Stimulated activated CD4-positive, alpha-beta T cell treated with anti-CD3 and anti-CD28 coated beads, Interleukin-15, amount 100 ng/mL, for 24 hours (primary cell): ENCODE measurements at places on chromosomes 11 and 22.

DNA sequence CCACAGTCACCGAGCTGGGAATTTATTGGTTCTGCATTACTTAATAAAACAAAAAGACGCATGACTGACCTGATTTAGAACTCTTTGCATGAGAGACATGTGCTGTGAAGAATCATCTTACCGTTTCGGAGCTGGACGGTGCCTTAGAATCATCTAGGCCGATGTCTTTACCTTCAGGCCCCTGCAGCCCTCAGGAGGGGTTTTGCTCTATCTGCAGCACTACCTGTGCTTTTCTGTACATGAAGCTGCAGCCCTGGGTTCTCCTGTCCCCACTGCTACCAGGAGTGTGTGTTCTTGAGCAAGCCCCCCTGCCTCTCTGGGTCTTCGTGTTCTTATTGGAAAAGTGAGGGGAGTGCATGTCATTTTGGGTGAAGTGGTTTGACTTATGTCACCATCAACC lies 94.0 kb upstream of the OR4B1 start:
- DNase-seq = no peak

DNA sequence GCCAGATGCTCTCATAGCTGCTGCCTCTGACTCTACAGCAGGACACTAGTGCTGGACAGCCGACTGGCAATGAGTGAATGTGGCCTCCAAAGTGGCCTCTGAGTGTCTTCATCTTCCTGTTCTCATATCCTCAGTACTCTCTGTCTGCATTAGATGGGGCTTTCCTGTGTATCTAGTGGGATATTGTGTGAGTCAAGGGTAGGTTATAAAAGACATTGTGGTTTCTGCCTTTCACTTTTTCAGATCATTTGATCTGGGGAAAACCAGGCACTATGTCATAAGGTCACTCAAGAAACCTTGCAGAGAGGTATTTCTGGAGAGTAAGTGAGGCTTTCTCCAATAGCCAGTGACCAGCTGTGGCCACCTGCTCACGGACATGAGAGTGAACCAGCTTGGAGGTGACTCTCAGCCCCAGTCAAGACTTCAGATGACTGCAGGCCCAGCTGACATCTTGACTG lies 333.6 kb upstream of the NCAM1 start:
- DNase-seq = no peak

GRCh38 chr11:61270354-61271076 lies 24.6 kb downstream of the VWCE start:
- DNase-seq = no peak

DNA sequence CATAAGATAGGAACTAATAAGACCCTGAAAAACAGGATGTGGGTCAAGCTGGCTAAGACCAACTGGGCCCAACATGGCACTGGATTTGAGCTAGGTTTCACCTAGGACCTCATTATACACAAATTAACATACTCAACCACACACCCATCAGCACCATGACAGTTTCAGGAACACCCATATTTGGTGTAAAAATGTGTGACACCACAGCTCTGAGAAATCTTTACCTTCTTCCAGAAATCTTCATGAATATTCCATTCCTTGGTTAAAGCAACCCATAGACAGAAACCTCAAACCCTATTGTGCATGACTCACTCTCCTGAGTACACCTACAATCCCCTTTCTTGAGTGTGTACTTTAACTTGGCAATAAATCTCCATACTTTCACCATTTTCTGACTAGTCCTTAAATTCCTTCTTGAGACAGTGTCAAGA lies 378.8 kb downstream of the DYNC2H1 start:
- DNase-seq = peak; percentile 2

DNA sequence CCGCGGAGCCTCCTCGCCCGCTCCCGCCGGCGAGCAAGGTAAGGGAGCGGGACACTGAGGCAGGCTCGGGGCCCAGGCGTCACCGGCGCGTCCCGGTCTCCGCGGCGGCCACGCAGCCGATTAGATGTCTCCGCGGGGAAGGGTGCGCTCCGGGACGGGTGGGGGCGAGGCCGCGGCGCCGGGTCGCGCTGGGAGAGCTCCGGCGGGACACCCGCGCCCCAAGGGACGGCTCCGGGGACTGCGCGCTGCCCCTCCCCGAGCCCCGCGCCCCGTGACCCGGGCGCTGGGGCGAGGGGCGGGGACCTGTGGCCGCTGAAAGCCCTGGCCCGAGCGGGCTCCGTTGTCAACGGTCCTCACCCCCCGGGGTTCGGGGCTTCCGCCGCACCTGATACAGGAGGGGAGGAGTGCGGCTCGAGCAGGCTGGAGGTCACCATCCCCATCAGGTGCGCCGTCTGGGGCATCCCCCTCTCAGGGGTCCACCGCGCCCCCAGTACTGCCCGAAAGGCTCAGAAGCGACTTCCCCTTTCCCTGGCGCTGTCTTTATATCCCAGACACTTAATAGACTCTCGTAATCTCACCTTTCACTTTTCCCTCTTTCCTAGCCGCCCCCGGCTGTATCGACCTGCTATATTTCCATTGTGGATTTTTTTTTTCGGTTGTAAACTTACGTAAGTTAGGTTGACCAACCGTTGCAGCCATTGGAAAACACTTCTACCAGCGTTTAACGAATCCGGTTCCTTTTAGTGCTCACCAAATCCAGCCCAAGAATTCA lies 573 bp downstream of the PPFIA1 start:
- DNase-seq = peak; percentile 58

- DNase-seq = no peak
Measured at GRCh38 chr22:45966895-45967365, 10.0 kb downstream of the WNT7B start.

DNA sequence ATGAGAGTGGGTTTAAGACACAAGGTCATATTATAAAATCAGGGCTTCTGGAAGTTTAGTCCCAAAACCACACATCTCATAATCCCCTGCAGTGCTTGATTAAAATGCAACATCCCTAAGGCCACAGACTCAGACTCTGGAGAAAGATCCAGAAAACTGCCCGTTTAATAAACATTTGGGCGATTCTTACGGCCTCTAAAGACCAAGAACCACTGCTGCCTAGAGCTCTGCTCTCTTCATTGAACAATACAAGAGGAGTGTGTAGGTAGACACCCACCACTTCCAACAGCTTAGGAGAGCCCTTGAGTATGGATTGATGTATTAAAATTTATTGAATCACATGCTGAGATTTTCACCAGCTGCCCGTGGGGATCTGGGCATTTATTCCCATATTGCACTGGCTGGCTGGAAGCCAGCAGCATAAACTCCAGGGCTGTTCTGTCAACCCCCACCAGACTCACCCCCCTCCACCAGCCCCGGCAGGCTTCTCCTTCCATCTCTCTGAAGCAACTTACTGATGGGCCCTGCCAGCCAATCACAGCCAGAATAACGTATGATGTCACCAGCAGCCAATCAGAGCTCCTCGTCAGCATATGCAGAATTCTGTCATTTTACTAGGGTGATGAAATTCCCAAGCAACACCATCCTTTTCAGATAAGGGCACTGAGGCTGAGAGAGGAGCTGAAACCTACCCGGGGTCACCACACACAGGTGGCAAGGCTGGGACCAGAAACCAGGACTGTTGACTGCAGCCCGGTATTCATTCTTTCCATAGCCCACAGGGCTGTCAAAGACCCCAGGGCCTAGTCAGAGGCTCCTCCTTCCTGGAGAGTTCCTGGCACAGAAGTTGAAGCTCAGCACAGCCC lies 749 bp upstream of the BEST1 start:
- DNase-seq = no peak

DNA sequence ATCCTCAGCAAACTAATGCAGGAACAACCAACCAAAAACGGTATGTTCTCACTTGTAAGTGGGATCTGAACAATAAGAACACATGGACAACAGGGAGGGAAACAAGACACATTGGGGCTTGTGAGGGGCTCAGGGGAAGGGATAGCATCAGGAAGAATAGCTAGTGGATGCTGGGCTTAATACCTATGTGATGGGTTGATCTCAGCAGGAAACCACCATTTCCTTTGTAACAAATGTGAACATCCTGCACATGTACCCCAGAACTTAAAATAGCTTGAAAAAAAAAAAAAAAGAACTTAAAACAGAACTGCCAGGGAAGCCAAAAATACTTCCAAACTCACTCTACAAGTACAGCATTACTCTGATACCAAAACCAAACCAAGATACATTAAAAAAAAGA lies 33.8 kb downstream of the CASP4 start:
- DNase-seq = no peak

DNA sequence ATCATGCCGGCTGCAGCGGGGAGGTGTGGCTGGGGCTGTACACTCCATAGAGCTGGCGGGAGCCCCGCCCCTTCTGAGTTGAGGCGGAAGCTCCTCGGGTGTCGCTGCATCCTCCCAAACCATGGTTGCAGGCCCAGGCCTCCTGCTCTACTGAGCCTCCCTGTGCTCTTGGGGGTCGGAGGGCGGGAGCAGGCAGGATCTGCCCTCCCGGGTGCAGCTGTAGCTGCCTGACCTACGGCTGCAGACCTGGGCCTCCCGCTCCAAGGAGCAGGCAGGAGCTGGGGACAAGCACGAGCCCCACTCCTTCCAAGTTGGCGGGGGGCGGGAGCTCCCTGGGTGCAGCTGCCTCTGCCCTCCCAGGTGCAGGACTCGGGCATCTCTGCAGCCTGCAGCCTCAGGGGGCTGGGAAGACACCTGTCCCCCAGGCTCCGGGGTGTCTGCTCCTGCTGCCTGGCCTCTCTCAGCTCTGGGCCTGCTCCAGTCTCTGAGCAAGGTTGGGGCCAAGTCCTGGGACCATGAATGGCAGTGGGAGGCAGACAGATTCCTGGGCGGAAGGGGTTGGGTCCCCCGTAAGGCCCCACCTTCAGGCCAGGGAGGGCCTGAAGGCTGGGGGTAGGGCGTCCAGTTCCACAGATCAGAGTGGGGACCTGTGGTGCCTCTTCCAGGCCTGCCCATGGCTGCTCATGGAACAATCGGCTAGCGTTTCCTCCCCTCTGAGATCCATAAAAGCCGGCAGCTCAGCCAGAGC lies 46.4 kb upstream of the SC5D start:
- DNase-seq = no peak

- peak; percentile 33 for DNase-seq
Measured at GRCh38 chr22:31083923-31084810, 3.0 kb downstream of the SMTN start.

GRCh38 chr11:73280626-73281025 lies 8.5 kb downstream of the P2RY6 start:
- no peak for DNase-seq

DNA sequence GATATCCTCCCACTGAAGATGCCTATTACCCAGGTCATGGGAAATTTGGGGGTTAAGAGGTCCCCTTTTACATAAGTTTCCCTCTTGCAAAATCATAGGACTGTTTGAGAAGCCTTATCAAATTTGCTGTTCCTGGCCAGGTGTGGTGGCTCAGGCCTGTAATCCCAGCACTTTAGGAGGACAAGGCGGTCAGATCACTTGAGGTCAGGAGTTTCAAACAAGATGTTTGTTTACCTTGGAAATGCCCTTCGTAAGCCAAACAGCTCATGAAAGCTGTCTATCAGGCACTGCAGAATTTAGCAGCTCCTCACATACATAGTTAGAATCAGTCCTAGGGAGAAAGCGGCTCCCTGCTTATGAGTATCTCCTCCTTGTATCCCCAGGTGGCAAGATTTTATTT lies 4.9 kb upstream of the EI24 start:
- DNase-seq = no peak

GRCh38 chr22:43308060-43308830 lies 34.9 kb downstream of the SCUBE1 start:
- no peak for DNase-seq

DNA sequence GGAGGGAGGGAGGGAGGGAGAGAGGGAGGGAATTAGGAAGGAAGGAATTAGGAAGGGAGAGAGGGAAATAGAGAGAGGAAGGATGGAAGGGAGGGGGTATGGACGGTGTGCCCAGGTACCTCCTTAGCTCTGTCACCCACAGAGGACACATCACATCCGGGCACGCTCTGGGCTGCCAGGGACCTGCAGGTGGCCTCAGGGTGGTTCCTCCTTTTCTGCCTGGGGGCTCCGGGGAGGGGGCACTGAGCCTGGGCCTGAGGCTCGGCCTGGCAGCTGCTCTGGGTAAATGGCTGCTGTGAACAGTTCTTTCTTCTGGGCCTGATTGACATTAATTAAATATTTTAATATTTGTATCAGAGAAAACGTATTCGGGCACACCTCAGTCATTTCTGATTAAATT lies 733.5 kb downstream of the BRD1 start:
- DNase-seq = no peak

- peak; percentile 64 for DNase-seq
Measured at GRCh38 chr11:2929950-2930703, 907 bp upstream of the PHLDA2 start.
